Dermis blood vessel endothelial cell (primary cell): ENCODE measurements at places on chromosomes 2 and 18. TPM values are rescaled to one million over a fixed set of nuclear protein-coding genes. Genes with fewer than 3 reads are reported as not detected.

The ANKRD30B gene
- under 0.01 TPM in 1 of 2 replicates, not detected in the other for total RNA-seq

The CROCC2 gene
- not detected in 2 replicates for total RNA-seq

The M1AP gene
- total RNA-seq: not detected in 2 replicates

The VWA3B gene
- not detected in 2 replicates for total RNA-seq

The ZAP70 gene
- 0.09 TPM in 1 of 2 replicates, not detected in the other for total RNA-seq

The EGR4 gene
- total RNA-seq: not detected in 2 replicates

The TRIM43 gene
- total RNA-seq: not detected in 2 replicates

The RIOK3 gene
- 51.4 and 68.1 TPM in 2 replicates for total RNA-seq

GRCh38 chr2:224716201-224716600 lies at the start of gene CCDC195:
TSS of gene CCDC195 (minus strand) at chr2:224716365. CDS start at chr2:224716365, 0 bp downstream.
- no peak for DNase-seq

GRCh38 chr2:15316370-15316814 lies 244.7 kb downstream of the NBAS start:
- DNase-seq: no peak

DNA sequence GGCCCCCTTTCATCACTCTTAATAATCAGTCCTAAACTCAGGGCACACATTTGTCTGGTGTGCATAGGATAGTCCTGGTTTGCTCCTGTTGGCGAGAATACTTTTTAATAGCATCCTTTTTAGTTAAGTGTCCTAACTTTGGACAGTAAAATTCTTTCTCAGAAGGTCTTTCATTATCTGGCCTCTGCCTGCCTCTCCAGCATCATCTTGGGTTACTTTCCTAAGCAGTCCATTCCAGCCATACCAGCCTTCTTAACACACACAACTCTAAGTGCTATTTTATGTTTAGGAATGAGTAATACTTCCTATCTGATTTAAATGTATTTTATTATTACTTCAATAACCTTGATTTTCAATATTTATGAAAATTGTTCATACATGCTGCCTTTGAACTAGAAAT lies 151.0 kb downstream of the ACOXL start:
- DNase-seq: no peak

DNA sequence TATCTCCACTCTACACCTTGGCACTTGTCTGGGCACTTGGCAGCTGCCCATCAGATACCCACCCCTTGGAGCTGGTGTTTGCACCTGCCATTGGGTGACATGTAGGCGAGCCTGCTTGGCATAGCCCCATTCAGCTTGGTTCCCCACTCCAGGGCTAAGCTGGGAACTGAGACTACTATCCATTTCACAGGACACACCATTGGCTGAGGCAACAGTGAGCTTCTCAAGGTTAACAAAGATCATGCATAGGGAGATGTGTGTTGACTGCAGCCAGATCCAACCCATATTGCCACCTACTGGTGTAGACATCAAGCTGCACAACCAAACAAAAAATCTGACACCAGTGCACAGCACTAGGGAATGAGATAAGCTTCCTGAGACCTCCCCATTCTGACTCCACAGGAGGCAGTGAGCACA lies 1389.8 kb upstream of the TMEFF2 start:
- DNase-seq: no peak

DNA sequence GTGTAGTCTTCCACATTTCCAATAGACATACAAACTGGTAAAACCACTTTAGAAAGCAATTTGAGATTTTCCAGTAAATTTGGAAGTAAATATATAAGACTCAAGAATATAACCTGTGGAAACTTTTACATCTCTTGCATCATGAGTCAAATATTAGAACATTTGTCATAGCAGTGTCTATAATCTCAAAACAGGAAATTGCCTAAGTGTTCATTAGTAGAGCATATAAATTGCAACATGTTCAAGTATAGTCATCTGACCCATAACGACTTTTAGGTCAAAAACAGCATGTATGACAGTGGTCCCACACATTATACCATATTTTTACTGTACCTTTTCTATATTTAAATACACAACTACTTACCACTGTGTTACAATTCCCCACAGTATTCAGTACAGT lies 555.9 kb upstream of the VRK2 start:
- no peak for DNase-seq

DNA sequence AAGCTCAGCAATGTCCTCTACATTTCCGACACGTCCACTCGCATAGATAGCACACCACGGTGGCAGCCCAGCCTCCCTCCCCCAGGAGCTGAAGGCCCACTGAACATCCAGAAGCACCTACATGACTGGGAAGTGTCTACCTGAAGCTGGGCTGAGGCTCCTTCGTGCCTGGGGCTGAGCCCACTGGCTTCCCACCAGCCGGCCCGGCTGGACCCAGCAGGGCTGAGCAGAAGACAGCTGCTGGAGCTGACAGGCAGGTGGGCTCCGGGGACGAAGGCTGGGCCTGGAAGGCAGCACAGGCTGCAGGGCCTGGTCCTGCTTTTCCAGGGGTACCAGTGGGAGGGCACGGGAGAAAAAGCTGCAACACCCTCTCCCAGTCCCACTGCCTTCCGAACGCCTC lies 13.5 kb downstream of the SDC1 start:
- no peak for DNase-seq

GRCh38 chr18:42758852-42759251 lies 356.6 kb downstream of the RIT2 start:
- DNase-seq: no peak

DNA sequence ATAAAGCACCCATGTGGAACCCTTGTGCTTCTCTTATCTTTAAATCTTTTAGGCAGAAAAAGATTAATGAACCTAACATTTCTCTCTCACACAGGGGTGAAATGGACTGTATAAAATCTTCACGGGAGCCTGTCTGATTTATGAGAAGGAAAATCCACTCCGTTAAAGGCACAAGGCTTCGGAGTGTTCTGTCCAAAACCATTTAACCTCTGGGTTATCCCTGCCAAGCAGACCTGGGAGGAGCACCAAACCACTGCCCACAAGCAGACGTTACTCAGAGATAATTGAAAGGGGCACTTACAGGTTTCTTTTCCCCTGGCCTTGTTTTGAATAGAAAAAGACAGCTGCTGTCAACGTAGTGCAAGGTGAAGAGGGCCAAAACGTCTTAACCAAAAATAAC lies 184.4 kb upstream of the DOK6 start:
- DNase-seq: no peak

DNA sequence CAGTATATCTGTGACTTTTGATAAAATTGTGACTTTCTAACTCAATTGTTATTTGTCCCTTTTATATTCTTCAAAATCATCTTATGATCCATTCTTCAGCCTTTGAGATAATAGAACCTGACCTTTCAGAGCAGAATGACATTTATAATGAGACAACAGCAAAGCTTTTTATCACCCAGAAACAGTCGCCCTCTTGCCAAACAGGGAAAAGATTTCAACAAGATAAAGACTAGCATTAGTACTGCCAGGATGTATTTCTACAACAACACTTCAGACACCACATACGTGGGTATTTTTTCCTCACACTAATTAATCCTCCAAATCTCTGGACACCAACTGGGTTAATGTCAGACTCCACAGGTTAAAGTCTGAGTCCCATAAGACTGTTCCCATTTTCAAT lies 249.0 kb downstream of the ZNF804A start:
- no peak for DNase-seq

GRCh38 chr2:134218930-134219658 lies 34.8 kb upstream of the MGAT5 start:
- no peak for DNase-seq

DNA sequence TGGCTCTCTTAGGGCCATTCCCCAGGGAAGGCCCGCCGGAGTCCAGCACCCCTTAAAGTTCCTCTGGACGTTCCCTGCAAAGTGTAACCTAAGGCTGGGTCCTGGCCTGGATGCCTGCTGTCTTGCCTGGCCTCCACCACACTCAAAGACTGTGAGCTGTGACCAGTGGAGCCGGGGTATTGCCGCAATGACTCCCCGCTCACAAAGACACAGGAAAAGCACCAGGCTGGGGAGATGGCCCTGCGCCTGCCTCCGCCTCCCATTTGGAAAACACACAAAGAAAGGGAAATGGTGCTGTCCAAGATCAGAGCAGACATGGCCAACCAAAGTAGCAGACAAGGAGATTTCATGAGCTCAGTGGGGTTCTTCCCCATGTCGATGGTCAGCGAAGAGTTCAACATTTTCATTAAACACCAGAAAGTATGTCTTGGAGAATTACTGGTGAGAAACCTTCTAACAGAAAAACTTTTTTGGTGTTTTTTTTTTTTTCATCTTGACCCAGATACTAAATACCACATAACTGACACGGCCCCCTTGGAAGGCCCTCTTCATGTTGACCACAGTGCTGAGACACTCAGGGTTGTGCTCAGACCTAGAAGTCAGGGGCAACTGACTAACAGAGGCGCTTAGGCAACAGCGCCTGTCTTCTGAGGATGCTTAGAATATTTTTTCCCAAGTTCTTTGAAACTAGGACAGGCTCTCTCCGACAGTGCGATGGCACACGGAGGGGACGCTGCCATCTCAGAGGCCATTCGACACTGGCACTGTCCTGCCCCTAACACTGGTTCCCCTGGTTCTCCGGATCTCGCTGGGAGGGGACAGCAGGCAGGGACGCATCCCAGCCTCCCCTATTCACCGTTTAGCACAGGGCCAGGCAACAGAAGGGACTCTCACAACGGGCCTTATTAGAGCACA lies 226.4 kb upstream of the ID2 start:
- no peak for DNase-seq

GRCh38 chr18:58161659-58162058 lies 117.6 kb downstream of the NEDD4L start:
- DNase-seq: no peak

DNA sequence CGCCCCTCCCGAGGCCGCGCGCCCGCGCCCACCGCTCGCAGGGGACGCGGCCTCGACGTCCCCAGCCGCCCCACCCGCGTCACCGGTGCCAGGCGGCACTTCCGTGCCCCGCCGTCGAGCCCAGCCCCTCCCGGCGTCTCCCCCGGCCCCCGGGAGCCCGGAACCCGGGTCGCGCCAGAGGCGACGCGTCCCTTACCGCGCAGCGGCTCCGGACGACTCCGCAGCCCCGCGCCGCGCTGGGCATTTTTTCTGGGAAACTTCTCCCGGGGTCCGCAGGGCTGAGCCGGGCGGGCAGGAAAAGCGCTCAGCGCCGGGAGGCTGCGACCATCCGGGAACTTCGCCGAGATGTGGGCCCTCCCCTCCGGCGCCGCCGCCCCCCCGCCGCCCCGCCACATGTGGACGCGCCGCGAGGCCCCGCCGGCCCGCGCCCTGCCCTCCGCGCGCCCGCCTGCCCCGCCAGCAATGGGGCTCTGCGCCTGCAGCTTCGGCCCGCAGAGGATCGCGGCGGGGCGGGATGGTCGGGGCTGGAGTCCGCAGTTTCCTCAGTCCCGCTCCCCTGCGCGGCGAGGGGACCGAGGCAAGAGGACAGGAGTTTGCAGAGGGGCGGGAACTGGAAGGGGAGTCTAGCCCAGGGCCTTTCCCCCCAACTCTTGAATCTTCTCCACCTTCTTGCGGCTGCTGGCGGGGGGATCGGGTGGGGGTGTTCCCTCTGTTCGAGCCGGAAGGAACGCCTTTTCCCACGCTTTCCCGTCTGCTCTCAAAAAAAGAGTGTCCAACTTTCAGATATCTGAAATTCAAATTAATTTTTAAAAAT lies 81.5 kb downstream of the CHRNA1 start:
- peak; percentile 70 for DNase-seq

- no peak for DNase-seq
Measured at GRCh38 chr2:240368781-240369331, 66.6 kb upstream of the GPC1 start.

GRCh38 chr2:241739651-241740050 lies 5.2 kb downstream of the D2HGDH start:
- no peak for DNase-seq

DNA sequence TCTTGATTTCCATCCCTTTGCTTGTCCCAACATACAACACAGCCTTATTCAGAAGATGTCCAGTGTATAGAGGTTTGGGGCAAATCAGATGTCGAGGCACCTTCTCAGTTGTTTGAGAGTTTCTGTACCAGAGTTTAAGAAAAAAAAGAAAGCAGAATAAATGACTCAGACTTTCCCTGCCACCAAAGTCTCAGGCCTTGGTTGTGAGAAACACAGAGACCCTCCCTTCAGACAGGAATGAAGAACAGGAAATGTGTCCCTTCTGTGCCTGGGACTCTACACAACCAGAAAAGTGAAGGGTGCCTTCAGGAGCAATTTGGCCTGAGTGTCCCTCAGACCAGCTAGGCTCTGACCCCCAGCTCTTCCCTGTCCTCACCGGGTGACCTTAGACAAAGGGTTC lies 37.3 kb upstream of the REL start:
- DNase-seq: no peak

- peak; percentile 25 for DNase-seq
Measured at GRCh38 chr18:12408247-12408869, 629 bp downstream of the PRELID3A start.

DNA sequence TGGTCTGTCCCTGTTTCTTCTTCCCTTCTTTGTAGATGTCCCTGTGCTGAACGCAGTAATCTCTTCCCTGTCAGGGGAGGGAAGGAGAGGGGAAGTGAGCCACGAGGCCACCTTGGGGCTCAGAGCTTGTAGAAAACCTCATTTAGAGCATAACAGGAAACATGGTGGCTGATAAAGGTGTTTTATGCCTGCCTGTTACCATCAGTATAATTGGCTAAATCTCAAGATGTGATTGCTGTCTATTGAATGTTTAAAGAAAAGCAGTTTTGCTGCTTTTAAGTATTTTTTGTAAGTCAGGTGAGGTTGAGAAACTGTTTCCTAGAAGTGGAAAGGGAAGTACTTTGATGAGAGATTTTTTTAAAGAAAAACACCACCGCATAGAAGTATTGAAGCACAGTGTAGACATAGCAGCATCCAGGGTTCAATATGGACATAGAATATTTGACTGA lies 59.7 kb upstream of the PDK1 start:
- DNase-seq: no peak

- no peak for DNase-seq
Measured at GRCh38 chr2:231662811-231663457, 45.4 kb upstream of the PTMA start.

DNA sequence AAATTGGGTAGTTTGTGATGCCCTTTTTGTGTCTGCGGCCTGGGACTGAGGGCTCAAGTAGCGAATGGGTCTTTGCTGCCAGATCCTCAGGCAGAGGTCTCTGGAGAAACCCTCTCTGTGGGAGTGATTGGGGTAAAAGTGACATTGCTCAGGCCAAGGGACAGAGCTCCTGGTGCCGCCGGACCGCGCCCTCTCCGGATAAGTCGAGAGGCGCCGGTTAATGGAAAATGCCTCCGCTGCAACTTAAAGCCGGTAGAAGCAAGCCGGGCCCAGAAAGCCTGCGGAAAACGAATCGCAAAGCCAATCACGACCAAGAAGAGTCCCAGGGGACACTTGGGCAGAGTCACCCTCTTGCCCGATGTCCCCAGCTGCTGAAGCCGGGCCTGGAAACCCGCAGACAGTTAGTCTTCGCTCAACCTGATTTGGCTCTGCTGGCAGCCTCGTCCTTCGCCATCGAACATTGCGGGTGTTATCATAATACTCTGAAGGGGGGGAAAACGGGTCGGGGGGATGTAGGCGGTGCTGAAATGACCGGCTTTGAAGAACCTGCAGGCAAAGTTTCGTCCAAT lies 352 bp upstream of the HOXD12 start:
- no peak for DNase-seq

- no peak for DNase-seq
Measured at GRCh38 chr2:241751152-241751551, 16.7 kb downstream of the D2HGDH start.
